ENCODE measurements at places on chromosomes 4 and X.

GRCh38 chr4:154626793-154627484, 14.5 kb upstream of the FGG start:
- DNase-seq = no peak

DNA sequence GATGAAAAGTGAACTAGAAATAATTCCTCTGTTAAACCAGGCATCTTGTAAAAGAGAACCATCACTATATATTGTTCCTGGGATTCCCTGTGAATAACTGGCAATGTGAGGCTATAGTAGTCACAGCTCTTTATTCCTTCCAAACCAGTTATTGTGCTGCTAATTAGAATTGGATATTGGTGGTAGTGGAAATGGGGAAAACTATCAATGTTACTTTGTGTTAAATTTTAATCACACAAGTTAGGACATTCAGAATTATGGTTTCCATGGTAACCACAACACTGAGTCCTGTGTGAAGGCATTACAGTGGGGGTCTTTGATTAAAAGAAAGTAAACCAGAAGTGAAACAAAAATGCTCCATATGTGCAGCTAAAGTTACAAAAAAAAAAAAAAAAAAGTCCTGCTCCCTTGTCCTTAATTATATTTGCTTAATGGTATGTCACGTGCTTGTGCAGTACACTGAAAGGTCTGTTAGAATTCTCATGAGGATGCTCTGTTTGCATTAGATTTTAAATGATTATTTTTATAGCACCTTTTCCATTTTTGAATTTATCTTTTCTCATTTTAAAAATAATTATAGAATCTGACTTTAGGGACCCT, 200.4 kb downstream of the ADGRL3 start:
- DNase-seq = no peak

GRCh38 chr4:15781427-15782095, 3.4 kb downstream of the CD38 start:
- peak; percentile 68 for DNase-seq

DNA sequence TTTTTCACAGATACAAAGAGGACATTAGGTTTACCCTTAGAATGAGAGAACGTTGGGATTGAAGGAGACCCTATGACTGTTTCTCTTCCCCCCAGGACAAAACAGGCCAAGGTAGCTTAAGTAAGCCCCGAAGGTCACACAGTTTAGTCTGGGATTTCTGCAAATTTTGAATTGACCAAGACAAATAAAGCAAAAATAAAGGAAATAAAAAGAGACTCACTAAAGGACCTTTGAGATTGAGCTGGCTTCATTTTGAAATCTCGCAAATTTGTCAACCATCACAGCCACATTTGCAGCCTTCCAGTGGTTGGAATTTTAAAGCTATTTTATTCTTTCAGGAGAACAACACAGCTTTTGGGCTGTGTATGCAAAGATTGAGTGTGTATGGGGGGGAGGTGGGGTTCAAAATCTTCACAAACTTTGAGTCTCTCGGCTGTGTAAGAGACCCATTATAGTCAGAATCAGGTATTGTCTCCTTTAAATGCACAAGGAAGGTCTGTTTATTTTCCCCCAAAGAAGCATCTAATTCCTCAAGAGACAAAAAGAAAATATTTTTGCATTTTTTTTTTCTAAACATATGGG, 4.2 kb downstream of the TMSB4X start:
- no peak for DNase-seq

DNA sequence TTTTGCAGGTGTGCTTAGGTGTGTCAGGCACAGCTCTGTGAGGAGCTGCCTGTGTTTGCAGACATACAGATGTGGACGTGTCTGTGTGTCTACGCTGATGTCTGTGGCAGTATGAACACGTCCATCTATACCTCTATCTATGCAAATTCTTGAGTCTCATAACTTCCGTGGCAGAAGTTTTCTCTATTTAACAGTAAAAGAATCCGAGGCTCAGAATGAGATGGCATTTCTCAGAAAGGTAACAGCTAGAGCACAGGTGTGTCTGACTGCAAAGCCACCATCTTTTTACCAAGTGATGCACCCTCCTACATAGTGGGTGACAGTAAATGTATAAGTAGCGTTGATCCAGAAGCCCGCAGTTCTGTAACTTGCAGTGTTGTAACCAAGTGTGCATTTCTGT, 39.9 kb upstream of the CYP4V2 start:
- no peak for DNase-seq

GRCh38 chrX:133335027-133335426, 80.3 kb downstream of the GPC4 start:
- no peak for DNase-seq

- DNase-seq = no peak
Measured at GRCh38 chr4:18976884-18977283, 955.3 kb upstream of the LCORL start.

Measured in GM12878 (cell line).